ENCODE measurements at places on chromosomes 2 and 18.

DNA sequence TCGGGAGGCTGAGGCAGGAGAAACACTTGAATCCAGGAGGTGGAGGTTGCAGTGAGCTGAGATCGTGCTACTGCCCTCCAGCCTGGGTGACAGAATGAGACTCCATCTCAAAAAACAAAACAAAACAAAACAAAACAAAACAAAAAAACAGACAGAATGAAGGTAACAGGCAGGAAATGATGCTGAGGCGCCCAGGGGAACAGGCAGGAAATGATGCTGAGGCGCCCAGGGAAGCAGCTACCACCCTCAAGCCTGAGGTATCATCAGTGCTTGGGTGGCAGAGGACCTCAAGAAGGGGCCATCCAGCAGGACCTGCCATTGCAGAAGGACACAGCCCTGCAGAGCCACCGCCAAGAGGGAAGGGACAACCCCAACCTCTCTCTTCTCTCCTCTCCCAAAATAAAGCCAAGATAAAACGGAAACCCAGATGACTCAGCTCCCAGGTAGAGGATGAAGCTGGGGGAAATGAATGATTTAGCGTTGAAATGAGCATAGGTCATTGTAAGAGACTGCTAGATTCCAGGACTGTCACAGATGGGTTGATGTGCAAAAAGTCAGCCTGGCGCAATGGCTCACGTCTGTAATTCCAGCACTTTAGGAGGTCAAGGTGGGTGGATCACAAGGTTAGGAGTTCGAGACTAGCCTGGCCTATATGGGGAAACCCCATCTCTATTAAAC is 19.3 kb downstream of the SOWAHC start:
- peak; percentile 30 for DNase-seq

- DNase-seq, result no peak
Measured at GRCh38 chr2:144466637-144467036, 53.3 kb downstream of the ZEB2 start.

GRCh38 chr2:64643838-64644457 is 9.8 kb downstream of the SERTAD2 start:
- no peak for DNase-seq

DNA sequence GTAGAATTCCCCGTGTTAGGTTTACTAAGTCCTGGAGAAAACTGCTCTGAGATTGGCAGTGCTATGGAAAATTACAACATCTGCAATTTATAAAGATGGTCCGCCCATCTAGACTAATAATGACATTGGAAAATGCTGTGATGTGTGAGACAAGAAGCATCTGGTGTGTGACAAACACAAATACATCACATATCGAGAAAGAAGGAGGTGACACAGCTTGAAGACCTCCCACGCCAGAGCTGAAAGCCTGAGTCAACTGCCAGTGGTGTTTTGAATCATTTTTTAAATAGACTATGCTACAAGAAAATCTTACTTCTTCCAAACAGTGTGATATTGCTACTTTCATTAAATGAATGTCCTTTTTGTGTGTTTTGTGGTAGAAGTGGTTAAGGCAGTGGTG is 8.6 kb upstream of the ANO7 start:
- no peak for DNase-seq

- DNase-seq, result peak; percentile 59
Measured at GRCh38 chr2:133952420-133952819, 301.5 kb upstream of the MGAT5 start.
